ENCODE measurements at places on chromosomes 6 and 20.

- DNase-seq, result no peak
These were observed 87.7 kb downstream of the PXDC1 start for GRCh38 chr6:3663811-3664210.

DNA sequence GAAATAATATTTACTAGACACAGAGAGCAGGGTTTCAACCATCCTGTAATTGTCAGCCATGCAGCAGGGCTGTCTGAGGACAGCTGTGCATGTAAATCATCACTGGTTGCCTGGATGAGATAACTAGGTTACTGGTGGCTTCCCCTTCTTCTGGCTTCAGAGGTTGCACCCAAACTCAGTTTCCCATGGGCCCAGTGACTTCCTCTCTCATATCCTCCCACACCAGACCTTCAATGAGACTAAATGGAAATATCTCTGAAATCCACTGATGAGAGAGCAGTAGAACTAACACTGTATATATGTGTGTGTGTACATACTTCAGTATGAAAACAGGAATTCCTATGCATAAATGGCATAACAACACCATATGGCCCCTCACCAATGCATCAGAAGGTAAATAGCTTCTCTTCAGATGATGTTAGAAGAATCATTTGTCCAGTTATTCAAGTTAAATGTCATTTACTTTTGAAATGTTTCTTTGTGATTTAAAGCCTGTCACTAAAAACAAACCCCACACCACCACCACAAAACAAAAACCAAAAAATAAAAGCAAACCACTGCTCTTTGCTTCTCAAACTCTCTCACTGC is 51.0 kb upstream of the IL20RA start:
- DNase-seq, result no peak

GRCh38 chr20:16427571-16427970 is 145.7 kb downstream of the KIF16B start:
- DNase-seq, result no peak

GRCh38 chr6:4282926-4283325 is 147.6 kb upstream of the ECI2 start:
- DNase-seq, result no peak

GRCh38 chr20:44186674-44187053 is 324 bp downstream of the JPH2 start:
- DNase-seq, result no peak

- DNase-seq, result no peak
These were observed 40.3 kb downstream of the PLCG1 start for GRCh38 chr20:41177636-41178035.

GRCh38 chr6:47852727-47853126 is 70.9 kb downstream of the OPN5 start:
- DNase-seq, result no peak

DNA sequence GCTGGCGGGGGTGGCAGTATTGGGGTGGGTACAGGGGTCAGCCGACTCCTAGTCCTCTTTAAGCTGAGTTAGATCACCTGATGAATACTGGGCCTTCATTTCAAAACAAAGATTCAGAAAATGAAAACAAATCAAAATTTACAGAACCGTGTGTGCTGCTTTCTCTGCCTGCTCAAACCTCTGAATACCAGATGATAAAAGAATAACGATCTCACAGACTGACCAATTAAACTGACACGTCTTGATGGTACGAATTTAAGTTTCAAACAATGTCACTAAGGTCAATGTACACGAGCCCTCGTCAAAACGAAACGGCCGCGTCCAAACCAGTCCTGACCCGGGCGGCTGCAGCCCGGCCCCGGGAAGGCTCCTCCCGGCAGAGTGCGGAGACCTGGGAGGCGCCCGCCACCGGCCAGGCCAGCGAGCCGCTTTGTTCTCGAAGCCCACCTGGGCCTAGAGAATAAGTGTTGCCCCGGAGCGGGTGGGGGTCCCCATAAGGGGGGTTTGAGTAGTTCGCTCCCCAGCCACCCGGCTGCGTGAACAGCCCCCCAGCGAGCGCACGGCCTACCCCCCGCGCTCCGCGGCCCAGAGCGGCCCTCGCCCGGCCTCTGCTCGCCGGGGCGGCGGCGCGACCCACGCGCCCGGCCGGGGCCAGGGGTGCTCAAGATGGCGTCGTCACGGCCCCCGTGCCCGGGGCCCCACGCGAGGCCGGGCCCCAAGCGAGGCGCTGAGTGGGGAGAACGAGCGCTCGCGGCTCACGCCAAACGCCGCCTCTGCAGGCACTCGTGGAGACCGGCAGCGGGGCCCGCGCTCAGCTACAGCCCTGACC is 728 bp downstream of the PSMA7 start:
- no peak for DNase-seq

GRCh38 chr6:111172563-111172962 is 85.3 kb downstream of the SLC16A10 start:
- DNase-seq, result no peak

- DNase-seq, result no peak
These were observed 123.3 kb upstream of the CDH4 start for GRCh38 chr20:61128701-61129269.

GRCh38 chr20:51801823-51802123 is 548 bp downstream of the SALL4 start:
- no peak for DNase-seq

DNA sequence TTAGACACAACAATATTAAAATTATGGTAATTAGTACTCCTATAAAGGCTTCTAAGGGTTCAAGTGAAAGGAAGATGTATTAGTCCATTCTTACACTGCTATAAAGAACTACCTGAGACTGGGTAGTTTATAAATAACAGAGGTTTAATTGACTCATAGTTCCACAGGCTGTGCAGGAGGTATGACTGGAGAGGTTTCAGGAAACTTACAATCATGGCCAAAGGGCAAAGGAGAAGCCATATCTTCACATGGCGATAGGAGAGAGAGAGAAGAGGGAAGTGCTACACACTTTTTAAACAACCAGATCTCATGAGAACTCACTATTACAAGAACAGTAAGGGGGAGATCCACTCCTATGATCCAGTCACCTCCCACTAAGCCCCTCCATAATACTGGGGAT is 52.9 kb downstream of the TINAG start:
- no peak for DNase-seq

DNA sequence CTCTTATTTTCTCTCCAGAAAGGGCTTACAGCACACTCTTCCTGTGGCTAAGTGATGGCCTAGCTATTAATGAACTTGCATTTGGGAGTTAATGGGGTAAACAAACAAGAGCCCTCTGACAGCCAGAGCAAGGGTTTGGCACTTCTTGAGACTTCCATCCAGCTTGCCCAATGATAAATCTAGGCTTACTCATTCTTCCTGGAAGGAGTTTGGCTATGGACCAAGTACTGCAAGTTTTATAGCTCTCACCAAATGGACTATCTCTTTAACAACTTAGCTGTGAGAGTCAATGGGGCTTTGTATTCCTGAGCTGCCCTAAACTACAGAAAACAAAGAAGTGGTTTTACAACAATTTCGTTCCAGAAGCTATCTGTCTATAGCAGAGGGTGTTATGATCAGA is 16.7 kb upstream of the PI3 start:
- DNase-seq, result no peak

DNA sequence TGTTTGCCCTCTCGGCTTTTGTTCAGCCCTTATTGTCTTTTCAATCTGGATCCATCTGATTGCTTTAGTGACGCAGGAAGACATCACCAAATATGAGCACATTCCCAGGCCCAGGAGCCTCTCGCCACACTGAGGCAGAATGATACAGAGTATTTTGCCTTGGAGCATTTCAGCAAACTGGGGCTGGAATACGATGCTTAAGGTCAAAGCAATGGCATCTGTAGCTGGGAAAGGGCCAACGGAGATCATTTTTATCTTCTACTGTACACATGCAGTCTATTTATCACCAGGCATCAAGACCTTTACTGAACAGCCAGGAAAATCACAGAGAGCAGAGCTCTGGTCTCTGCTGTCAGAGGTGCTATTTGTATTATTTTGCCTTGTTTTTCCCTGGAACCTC is 655.3 kb downstream of the RNF144B start:
- DNase-seq, result no peak

DNA sequence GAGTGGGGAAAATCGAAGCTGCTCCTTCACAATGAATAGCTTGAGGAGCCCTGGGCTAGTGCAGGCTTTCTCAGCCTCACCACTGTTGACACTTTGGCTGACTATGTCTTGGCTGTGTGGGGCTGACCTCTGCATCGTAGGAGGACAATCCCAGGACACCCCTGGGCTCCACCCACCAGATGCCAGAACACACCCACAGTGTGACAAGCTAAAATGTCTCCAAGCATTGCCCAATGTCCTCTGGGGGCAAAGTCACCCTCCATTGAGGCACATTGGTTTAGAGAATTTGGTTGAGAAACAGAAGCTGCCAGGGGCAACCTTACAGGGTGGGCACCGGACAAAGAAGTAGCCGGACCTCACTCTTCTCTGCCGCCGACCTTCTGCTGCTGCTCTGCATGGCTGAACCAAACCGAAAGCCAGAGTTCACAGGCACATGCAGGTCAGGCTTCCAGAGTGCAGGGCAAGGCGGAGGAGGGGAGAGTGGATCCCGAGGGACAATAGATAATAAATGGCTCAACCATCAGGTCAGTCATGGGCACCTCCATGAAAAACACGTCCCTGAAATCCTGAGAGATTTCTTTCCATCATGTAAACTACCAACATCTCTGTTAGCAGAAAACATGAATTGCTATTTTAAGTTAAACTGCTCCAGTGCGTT is 189.0 kb downstream of the LRFN2 start:
- DNase-seq, result no peak

DNA sequence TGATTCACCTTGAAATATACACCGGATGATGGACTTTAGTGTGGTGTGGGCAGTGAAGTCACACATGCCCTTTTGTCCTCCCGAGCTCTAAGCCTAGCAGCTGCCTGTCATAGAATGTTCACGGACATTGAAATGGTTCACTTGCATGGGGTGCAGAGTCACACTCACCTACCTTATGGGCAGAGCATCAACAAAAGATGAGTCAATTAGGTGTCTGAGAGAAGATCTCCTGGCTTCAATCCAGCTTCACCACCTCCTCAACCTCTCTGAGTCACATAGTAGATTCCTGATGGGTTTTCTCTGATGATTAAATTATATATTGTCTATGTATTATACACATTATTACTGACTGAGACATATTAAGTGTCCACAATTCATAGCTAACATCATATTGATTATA is 48.1 kb upstream of the HLA-E start:
- DNase-seq, result no peak

GRCh38 chr6:17045581-17046322 is 56.1 kb upstream of the STMND1 start:
- no peak for DNase-seq

DNA sequence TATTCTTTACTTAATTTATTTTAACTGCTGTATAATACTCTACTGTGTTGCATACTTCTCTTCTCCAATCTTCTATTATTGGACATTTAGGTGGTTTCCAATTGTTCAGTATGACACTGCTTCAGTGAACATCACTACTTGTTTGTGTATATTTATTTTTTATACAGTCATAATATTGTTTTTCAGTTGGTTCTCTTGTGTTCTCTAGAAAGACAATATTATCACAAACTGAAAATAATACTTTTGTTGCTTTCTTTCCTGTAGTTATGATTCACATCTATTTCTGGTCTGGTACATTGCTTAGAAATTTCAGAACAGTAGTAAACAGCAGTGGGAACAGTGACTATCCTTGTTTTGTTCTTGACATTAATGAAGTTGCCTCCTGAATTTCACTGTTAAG is 62.8 kb upstream of the GTSF1L start:
- no peak for DNase-seq
